ENCODE measurements at places on chromosomes 11 and 22.

GRCh38 chr11:130677486-130678153, 229.2 kb downstream of the ADAMTS15 start:
- peak; percentile 95 for DNase-seq

- DNase-seq = no peak
Observed at GRCh38 chr22:32994898-32995297, 63.3 kb downstream of the SYN3 start.

- DNase-seq = no peak
Observed at GRCh38 chr11:35419830-35420333, 524 bp upstream of the SLC1A2 start.

GRCh38 chr11:102669664-102670063, 35.9 kb downstream of the MMP27 start:
- peak; percentile 32 for DNase-seq

DNA sequence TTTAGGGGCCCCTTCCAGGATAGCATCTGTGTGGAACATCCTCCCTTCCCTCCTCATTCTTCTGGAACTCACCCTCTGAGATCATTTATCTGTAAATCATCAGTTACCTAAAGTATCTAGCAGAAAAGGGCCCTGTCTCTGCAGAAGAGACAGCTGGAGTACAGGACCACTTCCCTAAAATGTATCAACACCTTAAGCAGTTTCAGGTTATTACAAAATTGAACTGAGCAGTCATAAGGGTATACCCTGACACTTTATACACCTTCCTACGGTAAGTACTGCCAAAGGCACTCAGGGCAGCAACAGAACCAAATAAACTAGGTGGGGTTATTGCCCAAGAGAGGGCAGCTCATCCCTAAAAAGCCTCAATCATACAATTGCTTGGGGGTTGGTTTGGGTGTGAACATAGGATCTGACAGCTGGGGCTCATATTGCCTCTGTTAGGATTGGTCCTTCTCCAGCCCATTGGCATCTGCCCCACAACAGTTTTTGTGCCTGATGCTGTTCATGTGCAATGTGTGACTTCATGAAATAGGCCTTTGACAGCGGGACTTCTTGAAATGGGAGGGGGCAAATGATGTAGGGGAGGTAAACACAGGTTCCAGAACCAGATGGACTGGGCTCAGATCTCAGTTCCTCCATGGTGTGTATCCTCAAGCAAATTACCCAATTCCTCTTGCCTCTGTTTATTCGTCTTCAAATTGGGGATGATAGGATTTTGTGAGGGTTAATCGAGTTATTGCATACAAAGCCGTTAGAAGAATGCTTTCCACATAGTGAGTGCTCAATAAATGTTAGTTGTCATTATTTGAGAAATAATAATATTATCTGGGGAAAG, 2.9 kb downstream of the POU2AF3 start:
- DNase-seq = no peak

- no peak for DNase-seq
Observed at GRCh38 chr22:48944433-48944750, 883.3 kb downstream of the BRD1 start.

DNA sequence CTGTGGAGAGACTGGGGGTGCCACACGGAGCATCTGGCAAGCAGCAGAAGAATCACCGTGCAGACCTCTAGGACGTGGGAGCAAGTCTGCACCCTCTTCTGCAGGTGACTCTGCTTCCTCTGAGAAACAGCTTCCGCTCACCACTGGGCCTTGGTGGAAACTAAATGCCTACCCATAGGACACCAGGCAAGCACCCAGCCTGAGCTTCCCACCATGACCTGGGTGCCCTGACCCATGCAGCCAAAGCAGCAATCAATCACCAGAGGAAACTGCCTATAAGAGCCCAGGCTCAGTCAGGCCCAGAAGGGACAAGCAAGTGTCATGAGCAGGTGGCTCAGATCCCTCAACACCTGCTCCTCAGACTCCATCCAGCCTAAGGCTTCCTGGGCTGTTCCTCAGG, 63.4 kb downstream of the IGLL5 start:
- no peak for DNase-seq
